ENCODE measurements at places on chromosomes 11 and 22.
A peak's percentile ranks its signal among the peaks of the same experiment; 100 is the strongest.

DNA sequence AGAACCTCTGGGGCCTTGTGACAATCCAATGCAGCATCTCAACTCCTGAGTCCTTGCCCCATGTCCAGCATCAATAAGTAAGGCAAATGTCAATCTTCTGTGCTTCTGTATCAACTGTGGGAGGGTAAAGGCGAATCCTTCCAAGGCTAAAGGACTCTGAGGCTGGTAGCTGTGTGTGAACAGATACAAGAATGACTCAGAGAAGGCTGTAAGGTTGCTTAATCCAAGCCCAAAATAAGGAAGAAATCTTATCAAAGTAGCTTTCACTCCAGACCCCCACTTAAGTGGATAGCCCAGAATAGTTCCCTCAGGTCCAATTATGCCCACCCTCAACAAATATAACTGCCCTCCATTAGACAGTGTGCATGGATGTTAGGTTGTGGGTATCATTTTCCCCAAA, 28.1 kb upstream of the SCGB1A1 start:
- no peak for DNase-seq

DNA sequence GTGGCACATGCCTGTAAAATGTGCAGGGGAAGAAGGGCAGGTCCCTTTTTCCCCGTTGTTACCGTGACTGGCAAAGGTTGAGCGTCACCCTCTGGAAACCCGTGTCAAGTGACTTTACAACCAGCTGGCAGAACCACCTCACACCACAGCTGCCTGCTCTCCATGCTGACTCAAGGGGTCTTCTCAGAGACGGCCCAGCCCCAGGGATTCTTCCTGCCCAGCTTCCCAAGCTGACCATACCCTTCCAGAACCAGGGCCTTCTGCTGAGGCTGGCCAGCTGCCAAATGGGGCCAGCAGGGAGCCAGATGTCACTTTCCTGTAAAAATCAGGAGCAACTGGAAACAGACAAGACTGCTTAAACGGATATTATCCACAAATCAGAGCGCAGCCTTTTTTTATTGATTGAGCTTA, 6.3 kb downstream of the PC start:
- no peak for DNase-seq

DNA sequence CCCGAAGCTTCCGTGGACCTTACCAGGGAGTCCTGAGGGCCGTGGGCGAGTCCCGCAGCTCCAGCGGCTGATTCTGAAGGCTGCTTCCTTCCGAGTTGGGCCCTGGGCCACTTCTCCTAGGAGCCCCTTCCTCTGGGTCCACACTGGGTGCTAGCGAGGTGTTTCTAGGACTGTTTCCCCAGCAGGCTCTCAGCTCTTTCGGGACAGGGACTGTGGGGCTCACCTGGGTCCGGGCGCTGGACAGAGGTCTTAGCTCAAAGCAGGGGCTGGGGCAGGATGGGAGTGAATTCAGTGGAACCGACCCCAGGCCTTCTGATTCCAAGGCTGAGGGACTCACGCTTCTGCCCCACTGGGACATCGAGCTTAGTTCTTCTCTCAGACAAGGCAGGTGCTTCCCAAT, 29.3 kb upstream of the CSNK1E start:
- no peak for DNase-seq

DNA sequence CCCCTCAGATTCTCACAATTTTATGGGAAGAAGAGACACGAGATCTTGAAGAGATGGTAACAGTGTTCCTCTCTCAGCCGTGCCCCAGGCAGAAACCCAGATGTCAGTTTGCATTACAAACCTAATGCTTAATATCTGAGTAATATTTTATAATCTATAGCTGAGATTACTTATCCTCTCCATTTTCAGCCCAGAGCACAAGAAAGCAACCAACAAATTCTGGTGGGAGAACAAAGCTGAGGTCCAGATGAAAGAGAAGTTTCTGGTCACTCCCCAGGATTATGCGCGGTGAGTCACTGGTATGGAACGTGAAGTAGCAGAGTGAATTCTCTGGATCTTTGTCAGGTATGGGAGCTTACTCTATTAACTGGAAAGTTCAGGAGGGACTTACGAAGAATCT, 884 bp downstream of the CENATAC start:
- peak; percentile 64 for DNase-seq

DNA sequence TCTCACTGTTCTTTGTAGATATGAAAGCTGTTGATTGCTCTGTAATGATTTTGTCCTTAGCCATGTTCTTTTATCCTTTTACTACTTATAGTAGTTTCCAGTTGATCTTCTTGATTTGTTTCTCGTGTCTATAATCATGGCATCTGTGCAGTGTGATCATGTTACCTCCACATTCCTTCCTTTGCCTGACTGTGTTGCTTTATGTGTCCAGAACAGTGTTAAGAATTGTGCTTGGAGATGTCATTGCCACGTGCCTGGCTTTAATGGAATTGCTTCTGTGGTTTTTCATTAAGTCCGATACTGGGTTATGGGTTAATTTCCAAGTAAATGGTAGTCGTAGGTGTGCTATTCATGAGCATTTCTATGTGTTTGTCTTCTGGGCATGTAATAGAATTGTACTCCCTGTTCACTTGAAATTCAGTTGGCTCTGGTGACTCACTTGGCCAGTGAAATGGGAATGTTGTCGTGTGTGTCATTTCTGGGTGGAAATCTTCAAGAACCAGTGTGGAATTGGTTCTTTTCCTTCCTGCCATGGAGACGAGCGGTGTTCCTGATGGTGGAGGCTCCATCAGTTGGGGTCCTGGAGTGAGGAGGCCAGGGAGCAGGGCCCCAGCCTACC, 6.8 kb downstream of the GTSE1 start:
- DNase-seq = no peak

DNA sequence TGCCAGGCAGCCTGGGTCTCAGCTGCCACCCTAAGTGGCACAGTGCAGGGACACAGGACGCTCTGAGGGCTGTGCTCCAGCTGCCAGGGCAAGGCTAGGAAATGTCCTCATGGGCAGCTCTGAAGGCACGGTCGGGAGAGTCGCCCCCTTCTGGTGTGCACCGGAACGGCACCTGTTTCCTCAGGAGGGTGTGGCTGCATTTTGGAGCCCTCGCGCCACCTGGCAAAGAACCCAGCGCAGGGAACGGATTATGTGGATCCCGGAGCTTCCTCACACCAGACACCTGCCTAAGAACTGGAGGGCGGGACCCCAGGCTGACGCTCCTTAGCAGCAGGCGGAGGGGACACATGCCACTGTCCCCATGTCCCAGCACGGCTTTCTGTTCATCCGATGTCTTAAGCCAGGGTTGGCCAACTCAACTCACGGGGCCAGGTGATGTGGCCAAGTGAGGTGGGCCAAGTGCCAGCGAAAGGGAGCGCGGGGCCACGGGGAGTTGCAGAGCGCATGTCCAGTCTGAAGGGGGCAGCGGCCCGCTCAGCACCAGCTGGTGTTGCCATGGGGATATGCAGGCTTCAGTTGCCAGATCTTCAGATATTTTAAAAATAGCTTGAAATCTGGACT, 5.1 kb upstream of the SLC22A8 start:
- no peak for DNase-seq

Data from keratinocyte (primary cell).